Esophagus mucosa (tissue), 1 donor: ENCODE measurements at places on chromosomes 4 and X. TPM values are rescaled to one million over a fixed set of nuclear protein-coding genes. Genes with fewer than 3 reads are reported as not detected.

DNA sequence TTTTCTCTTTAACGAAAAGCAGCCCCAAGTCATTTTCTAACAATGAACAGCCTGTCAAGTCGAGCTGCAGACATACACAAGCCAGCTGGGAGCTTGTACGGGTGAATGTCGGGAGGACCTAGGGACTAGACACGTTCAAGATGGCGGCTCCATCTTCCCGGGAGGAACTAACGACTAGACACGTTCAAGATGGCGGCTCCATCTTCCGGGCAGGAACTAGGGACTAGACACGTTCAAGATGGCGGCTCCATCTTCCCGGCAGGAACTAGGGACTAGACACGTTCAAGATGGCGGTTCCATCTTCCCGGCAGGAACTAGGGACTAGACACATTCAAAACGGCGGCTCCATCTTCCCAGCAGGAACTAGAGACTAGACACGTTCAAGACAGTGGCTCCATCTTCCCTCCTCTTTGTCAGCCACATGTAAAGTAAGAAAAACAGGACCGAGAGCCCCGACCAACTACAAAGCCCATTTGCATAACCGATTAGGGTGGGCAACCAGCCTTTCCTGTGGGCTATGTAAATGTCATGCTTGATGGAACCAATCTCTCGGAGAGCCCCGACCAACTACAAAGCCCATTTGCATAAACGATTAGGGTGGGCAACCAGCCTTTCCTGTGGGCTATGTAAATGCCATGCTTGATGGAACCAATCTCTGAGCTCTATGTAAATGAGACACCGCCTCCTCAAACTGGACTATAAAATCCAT, 175.5 kb downstream of the DHRSX start:
- ATAC-seq = peak; percentile 34

PNMA5 gene
- not detected for total RNA-seq

PDCL2 gene
- total RNA-seq = 0.28 TPM

- no peak for ATAC-seq
Measured at GRCh38 chrX:77502951-77503525, 55.8 kb downstream of the FGF16 start.

DNA sequence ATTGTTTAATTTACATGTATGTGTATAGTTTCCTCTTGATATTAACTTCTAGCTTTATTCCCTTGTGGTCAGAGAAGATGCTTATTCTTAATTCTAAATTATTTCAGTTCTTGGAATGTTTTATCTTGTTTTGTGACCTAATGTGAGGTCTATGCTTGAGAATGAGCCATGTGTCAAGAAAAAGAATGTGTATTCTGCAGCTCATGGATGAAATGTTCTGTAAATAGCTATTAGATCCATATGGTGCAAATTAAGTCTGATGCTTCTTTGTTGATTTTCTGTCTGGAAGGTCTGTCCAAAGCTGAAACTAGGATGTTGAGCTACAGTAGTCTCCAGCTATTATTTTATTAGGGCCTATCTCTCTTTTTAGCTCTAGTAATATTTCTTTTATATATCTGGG, 187.3 kb upstream of the RASGEF1B start:
- ATAC-seq = no peak

PCDH10 gene
- total RNA-seq = 0.04 TPM

DNA sequence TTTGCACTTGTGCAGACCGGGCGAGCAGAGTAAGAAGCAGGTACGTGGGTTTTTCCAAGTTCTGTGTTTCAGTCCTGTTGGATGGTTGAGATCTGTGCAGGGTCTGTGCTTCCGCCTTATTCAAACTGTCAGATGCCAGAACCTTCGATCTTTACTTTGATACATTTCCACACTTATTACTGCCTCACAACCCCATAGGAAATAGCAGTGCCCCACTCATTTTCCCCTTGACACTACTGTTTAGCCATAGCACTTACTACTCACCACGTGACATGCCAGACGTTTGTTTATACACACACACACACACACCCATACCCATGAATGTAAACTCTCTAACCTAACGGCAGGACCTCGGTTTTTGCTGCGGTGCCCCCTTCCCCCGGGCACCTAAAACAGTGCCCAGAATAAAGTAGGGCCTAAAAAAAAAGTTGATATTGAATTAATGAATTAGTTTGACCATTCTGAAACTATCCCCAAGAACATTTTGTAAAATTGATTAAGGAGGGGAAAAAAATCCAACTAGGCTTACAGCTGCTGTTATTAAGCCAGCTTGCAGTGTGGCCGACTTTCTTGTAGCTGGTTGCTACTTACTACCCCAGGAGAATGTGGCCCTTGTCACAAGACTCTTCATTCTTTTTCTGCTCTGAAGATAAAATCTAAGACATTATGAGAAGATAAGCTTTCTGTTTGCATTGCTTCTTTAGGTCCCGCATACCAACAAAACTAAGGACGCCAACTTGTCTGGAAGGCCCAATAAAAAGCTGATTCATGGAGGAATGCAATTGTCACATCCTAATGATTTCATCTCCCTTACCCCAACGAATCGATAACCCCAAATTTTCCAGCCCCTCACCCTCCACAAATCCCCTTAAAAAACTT, 704 bp upstream of the SEPSECS start:
- peak; percentile 56 for ATAC-seq

FGB gene
- total RNA-seq = 0.52 TPM

DNA sequence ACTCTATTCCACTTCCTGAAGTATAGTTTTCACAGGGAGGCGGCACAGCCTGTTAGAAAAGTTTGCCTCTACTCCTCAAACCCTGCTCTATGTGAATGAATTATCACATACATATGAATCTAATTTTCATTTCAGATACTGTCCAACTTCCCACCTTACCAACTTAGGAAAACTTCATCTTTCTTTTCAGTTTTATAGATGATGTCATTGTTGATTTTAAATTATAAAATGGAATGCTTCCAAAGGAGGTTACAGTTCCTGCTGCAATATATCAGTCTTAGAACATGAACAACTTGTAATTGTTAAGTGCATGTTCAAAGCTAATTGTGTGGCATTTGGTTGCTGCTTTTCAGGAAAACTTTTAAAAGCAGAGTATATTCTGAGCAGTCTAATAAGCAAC, 92.4 kb downstream of the NEUROG2 start:
- ATAC-seq = no peak

TCEAL2 gene
- not detected for total RNA-seq

DNA sequence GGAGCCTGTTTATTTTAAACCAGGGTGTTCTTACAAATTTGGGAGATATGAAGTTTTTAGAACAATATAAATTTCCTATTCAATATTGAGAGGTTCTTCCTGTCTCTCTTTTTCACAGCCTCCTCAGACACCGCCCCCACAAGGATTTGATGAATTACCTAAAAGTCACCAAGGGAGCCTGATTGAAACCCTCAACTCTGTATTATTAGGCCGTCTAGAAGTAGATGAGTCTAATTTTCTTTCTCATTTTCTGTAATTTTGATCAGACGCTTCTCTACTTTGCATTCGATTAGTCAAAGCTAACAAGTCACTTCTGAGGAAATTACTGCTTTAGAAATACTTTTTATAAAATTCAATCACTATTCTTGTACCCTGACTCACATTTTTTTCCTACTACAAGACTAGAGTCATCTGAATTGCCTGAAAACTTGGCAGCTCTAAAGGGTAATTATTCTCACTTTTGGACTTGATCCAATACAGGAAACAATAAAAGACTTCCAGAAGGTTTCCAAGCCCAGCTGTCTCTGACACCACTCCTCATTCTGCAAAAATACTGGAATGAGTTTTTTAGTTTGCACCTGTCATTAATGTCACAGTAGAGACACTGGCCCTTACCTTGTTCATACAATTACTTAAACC, 111.2 kb downstream of the ELOVL6 start:
- no peak for ATAC-seq

ZCCHC18 gene
- not detected for total RNA-seq

DNA sequence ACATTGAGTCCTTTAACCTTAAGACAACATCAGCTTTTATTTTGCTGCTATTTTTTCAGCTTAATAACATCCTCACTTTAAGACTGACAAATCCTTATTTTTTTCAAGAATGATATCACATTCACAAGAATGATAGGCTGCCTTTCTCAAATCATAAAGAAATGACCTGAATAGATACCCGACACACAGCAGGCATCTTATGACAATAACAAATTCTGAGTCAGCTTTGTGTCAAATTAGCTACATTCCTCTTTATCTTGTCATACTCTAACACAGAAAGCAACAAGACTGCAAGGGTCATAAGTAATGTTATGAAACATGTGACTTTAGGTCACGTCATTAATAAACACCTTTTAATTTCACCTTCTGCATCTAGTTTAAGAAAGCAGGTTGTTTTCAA, 2387.6 kb downstream of the PCDH7 start:
- ATAC-seq = no peak

SLC25A53 gene
- total RNA-seq = 2.1 TPM

DNA sequence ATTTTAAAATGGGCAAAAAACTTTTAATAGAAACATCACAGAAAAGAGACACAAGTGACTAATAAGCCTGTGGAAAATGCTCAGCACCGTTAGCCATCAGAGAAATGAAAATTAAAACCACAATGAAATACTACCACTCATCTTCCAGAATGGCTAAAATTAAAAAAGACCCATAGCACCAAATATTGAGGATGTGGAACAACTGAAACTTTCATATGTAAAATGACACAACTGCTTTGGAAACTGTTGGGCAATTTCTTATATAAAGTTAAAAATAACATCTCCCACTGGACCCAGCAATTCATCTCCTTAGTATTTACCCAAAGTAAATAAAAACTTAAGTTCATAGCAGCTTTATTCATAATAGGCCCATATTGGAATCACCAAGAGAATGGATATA, 94.2 kb downstream of the TENM3 start:
- no peak for ATAC-seq

DNA sequence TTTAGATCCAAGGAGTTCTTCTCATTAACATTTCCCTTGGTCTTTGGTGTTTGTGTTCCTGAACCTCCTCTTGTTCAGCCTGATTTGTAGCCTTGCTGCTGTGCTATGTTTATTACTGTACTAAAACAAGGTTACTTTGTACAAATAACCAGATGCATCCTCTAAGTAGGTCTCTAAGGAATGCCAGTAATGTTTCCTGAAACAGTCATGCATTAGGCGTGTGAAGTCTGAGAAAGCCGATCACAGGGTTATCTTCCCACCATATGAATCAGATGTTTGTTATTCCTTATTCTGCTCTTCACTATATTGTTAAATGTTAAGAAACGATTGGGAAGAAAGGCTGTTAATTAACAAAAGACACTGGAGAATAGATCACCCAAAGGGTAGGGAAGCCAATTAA, 66.9 kb downstream of the GALNTL6 start:
- ATAC-seq = no peak

ANXA10 gene
- not detected for total RNA-seq
